ENCODE measurements at places on chromosomes 13 and 19. TPM values are rescaled to one million over a fixed set of nuclear protein-coding genes. Genes with fewer than 3 reads are reported as not detected.

KLK11 gene
- not detected for total RNA-seq

DNA sequence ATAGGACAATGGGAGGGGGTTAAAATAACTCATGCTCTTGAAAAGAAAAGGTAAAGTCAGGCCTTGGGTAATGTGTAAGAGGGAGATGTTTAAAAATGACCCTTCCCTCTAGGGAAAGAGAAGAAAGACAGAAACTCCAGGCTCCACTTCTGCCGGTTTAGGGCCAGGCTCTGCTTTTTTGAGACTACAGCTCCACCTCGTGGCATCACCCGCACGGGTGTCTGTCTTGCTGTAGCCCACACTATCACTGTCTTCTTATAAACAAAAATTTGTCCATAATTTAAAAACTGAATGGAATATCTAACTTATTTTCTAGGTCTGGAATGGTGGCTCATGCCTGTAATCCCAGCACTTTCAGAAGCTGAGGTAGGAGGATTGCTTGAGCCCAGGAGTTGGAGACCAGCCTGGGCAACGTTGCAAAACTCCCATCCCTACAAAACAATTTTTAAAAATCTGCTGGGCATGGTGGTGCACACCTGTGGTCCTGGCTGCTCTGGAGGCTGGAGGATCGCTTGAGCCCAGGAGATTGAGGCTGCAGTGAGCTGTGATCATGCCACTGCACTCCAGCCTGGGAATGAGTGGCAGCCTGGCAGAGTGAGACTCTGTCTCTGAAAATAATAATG is 65.1 kb upstream of the GTF3A start:
- peak; percentile 73 for DNase-seq

DNA sequence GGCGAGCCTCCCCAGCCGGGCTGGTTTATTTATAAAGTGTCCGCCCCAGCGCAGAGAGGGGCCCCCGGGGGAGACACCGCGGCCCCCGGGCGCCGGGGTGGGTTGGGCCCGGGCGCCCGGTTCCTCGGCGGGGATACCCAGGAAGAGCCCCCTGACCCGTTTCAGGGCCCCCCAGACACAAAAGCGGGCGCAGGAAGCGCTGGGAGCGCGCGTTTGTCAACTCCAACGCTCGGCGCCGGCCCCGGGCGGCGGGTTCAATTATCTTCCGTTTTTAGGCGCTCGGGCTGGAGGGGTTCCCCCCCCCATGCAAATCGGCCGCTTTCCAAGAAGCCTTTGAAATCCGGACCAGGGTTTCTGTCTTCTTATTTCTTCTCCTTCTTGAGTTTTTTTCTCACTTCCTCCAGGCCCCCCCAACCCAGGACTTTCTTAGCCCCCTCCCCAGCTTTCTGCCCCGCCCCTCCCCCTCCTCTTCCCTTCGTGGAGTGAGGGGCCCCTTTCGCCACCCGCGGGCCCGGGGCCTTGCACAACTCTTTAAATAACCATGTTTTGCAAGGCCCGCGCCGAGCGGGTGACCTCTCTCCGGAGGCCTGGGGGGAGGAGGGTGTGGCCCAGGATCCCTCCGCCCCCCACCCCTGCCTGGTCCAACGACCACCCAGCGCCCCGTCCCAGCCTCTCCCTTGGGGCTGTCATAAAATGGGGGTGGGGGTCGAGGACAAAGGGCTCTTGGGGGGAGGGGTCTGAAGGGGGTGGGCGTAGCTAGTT is 935 bp downstream of the ARID3A start:
- no peak for DNase-seq

DNA sequence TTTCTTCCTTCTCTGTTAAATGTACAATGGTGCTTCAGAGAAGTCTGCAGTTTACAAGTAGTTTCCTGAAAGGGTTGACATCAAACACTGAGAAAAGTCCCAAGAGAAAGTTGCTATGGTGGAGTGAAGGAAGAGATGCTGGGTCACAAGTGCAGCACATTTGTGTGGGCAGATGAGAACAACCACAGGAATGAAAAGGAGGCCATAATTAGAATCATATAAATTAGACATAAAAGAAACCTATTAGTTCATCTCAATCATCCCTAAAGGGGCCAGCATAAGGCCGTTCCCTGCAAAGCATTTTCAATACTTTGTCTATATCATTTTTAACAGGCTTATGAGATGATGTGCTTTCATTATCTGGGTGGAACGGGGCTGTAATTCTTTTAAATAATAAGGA is 359.2 kb downstream of the IRS2 start:
- DNase-seq = no peak
